ENCODE measurements at places on chromosomes 4 and X.

GRCh38 chrX:42531441-42531840, 246.5 kb downstream of the PPP1R2C start:
- DNase-seq: peak; percentile 8

GRCh38 chr4:153900426-153900825, 111.5 kb upstream of the SFRP2 start:
- no peak for DNase-seq

- DNase-seq: no peak
These were observed 66.9 kb downstream of the TAB3 start for GRCh38 chrX:30822068-30822681.

- peak; percentile 30 for DNase-seq
These were observed 91.6 kb downstream of the ANXA10 start for GRCh38 chr4:168183717-168184571.
